T-helper 1 cell (primary cell): ENCODE measurements at places on chromosomes 3 and 15.

DNA sequence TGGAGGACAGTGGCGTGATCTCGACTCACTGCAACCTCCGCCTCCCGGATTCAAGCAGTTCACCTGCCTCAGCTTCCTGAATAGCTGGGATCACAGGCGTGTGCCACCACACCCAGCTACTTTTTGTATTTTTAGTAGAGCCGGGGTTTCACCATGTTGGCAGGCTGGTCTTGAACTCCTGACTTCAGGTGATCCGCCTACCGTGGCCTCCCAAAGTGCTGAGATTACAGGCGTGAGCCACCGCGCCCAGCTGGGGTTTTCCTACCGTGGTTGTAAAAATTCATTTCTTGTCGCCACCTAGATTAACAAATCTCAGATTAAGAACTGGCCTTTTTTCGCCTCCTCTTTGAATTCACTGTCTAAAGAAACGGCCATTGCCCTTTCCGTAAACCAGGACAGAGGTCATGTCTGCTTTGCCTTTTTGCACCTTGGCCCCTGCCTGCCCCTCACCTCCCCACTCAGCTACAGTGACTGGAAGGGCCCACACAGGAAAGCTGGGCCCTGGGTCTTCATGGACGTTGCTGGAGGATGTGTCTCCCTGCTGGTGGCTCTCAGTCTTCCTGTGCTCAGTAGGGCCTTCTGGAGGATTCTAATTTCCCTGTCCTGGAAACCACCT lies 17.2 kb downstream of the ZNF710 start:
- no peak for DNase-seq

DNA sequence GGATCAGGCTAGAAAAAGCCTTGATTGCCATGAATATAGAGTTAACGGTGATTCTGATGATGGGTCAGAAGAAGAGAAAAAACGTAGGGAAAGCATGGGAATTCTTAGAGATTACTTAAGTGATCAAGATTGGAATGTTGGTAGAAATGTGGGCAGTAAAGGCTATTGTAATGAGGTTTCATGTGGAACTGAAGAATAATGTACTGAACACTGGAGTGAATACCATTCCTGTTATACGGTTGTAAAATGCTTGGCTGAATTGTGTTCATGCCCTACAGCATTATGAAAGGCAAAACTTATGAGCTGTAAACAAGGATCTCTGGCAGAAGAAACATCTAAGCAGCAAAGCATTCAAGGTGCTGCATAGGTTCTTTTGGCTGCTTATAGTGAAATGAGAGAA lies 414.1 kb upstream of the CBLB start:
- DNase-seq, result no peak

- no peak for DNase-seq
Observed at GRCh38 chr3:69092030-69092516, 7.3 kb downstream of the ARL6IP5 start.

DNA sequence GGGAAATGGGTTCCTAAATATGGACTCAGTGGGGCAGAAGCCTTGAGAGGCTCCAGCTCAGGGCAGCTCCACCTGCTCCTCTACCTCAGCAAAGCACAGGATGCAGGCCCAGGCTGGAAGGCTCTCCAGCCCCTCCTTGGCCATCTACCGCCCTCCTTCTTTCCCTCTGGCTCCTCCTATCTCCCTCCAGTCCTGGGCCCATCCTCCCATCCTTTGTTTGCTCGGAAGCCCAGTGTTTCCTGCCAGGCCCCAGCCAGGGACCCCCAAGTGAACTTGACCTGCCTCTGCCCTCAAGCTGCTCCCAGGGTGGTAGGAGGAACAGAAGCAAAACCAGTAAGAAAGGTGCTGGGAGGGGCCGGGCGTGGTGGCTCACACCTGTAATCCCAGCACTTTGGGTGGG lies 20.1 kb downstream of the MAPKAPK3 start:
- no peak for DNase-seq

DNA sequence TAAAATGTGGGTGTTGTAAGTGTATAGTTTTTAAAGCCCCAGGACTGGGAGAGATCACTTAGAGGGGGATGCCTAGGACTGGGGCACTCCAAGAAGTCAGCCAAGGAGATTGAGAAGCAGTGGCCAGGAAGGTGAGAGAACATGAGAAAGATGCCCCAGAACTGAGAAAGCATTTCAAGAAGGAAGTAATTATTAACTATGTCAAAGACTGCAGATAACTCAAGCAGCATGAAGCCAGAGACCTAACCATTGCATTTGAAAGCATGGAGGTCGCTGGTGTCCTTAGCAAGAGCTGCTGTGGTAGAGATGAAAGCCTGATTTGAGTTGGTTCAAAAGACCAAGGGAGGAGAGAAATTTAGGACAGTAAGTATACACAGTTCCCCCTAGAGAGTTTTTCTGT lies 30.6 kb upstream of the SLC2A2 start:
- no peak for DNase-seq

DNA sequence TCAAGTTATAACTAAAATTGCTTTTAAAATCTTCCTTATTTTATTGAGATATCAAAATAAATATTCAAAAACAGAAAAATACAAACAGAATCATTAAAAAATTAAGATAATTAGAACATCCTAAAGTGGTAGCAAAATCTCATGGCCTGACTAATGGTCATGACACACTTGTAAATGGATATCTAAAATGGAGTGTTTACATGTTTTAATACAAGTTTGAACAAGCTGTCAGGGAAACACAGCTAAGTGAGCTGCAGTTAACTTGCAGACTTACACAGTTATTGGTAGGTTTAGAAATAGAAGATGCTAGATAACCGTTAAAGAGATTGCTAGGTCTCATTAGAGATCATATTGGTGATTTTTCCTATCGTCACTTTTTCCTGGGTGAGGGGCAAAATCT lies 242.3 kb downstream of the LPP start:
- DNase-seq, result no peak

DNA sequence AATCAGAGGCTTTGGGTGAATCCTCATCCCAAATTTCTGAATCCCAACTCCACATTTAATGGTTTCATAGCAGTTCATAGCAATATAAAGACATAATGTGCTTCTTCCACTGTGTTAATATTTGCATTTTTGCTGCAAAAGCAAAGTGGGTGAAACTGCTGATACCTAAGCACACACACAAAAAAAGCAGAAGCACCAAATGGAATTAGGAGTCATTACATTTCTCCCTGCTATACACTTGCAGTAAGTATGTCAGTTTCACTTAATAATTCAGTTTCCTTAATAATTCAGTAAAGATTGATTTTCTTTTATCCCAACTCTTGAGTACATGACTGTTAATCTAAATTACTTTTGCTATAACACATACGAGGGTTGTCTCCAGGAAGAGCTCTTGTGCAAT lies 48.9 kb upstream of the ALCAM start:
- no peak for DNase-seq

GRCh38 chr3:49899815-49900214 lies 3.9 kb downstream of the MST1R start:
- no peak for DNase-seq
